CD8-positive, alpha-beta T cell (primary cell): ENCODE measurements at places on chromosomes 13 and 19.
A peak's percentile ranks its signal among the peaks of the same experiment; 100 is the strongest.

- DNase-seq = peak; percentile 98
Measured at GRCh38 chr19:9785367-9786331, 17.1 kb upstream of the ZNF846 start.

DNA sequence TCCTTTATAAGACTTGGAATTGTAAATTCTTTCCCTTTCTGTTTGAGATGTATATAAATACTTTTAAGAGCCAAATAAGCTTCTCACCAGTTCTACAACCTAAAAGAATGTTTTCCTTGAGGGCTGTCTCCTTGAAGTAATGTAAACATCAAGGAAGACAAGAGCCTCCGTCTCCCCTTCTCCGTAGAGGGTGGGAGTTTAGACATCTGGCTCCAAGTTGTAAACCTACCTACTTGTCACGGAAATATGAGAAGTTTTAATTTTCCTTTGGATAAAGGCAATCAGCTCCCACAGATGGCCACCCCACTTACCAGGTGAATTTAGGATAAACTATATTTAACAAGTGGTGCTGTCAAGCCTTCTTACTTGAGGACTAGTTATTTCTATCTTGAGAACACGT, 237.9 kb downstream of the NALCN start:
- DNase-seq = no peak

DNA sequence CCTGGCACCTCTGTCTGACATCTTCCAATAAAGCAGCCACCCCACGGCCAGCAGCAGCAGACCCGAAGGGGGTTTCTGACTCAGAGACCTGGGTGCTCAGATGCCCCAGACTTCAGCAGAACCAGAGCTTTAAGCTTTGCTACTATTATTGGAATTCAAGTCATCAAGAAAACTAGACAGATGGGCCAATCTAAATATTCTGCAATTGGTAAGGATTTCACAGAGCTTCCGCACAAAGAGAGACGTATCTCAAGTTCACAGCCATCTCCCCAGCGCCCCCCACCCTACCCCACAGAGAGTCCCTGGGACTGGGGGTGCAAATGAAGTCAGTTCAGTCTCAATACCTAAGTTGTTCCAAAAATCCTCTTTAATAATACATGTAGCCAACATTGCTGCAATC, 38.8 kb downstream of the RAB20 start:
- DNase-seq = no peak

GRCh38 chr19:40584007-40584406, 7.3 kb downstream of the SHKBP1 start:
- no peak for DNase-seq

DNA sequence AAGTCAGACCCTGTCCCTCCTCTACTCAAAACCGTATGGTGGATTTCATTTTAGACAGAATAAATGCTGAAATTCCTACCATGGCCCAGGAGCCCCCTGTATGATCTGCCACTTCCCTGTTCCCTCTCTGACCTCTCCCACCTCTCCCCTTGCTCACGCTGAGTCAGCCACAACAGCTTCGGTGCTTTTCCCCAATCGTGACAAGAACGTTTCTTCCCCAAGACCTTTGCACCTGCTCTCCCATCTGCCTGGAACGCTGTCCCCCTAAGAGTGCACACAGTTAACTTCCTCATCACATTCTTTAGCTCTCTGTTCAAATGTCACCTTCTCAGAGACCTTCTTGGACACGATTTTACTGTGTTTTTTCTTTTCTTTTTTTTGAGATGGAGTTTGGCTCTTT, 2.3 kb downstream of the VRK3 start:
- DNase-seq = no peak

DNA sequence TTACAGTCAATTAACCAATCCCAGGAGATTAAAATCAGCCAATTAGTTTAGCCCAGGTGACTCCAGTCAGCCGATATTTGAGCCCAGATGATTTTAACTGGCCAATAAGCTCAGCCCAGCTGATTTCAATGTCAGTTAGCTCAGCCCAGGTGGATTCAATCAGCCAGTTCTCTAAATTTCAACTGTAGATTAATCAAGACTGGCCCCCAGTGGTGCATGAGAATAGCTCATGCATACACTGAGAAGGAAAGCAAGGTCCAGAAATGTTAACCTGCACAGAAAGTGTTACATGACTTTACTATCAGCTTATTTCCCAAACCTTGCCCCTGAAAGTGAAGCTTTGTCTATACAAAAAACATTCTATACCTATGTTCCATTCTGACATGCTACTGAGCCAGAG, 55.4 kb upstream of the ZNF724 start:
- DNase-seq = no peak

DNA sequence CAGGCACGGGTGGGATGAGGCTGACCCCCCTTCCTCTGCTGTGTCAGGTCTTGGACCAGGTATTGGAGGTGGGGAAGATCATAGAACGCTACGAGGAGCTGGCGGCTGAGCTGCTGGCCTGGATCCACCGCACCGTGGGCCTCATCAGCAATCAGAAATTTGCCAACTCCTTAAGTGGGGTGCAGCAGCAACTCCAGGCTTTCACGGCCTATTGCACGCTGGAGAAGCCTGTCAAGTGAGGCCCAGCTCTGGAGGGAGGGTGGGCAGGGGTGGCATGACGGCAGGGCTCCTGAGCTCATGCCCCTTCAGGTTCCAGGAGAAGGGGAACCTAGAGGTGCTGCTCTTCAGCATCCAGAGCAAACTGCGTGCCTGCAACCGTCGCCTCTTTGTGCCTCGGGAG, 35.3 kb downstream of the SPTBN4 start:
- DNase-seq = no peak

- no peak for DNase-seq
Measured at GRCh38 chr13:77325371-77325980, 1.4 kb downstream of the MYCBP2 start.

GRCh38 chr13:97127842-97128241, 94.3 kb upstream of the MBNL2 start:
- no peak for DNase-seq

DNA sequence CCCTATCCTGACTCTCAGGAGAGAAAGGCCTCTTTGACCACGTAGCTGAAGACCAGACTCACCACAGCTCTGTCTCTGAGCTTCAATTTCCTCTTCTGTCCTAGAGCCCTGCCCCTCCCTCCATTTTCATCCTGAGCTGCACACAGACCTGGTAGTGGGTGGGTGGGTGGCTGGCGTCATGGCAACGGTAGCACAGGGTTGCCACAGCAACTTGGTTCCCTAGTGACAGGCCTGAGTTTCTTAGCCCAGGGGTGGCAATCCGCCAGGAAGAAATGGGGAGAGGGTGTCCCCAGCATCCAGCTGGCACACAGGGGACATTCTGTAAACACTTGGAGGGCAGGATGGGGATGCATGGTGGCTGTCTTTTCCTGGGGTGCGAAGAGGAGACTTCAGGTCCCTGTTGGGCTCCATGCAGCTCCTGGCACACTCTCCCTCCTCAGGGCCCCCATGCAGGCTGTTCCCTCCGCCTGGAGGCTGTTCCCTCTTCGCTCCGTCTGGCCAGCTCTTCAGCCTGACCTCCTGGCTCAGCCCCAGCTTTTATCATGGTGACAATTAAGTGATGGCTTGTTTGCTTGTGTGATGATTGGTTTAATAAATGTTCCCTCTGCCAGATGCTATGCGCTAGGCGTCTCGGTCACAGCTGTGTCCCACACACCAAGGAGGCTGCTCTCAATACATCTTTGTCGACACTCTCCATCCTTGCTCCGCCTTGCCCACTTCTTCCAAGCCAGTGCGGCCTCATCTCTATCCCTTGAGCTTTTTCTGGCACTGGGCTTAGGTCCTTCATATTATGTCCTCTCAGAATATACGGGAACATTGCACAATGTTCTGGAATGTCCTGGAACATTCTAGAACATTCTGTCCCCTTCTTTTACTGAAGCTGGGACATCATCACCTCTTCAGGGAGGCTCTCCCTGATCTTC, 7.4 kb upstream of the KLHL26 start:
- no peak for DNase-seq

GRCh38 chr13:114015111-114015968, 41.5 kb upstream of the C13orf46 start:
- no peak for DNase-seq

GRCh38 chr13:35891507-35892441, 239.4 kb downstream of the DCLK1 start:
- DNase-seq = no peak

- no peak for DNase-seq
Measured at GRCh38 chr19:9996541-9996940, 13.8 kb downstream of the COL5A3 start.

DNA sequence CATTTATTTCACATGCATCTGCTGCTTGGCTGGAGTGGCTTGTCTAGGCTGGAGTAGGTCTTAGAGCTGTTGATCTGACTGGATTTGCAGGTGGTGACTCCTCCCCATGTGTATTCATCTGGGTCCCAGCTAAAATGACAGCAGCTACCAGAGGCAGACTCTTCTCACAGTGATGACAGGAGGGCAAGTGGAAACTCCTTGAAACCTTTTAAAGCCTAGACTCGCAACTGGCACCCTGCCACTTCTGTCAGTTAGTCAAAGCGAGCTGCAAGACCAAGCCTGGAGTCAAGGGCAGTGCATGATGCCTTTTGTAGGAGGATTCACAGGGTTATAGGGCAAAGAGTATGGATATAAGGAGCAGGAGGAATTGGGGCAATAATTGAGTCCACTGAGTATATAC, 65.2 kb downstream of the TEX26 start:
- no peak for DNase-seq

- peak; percentile 33 for DNase-seq
Measured at GRCh38 chr13:59391696-59392095, 772.0 kb downstream of the DIAPH3 start.

DNA sequence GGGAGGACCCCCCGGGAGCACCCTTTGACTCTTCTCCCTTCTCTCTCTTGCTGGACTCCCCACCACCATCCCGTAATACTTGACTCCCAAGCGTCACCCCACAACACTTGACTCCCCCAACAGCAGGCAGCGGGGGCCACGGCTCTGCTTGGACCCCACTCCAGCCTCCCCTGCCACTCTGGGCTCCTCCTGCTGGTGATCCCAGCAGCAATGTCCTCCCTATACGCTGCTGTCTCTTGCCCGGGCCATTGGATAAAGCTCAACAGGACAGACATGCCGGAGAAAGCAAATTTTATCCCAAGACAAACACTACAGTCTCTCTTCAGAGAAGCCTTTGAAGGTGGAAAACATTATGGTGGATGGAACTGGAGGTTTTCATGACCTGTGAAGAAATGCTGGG, 20.4 kb upstream of the AMER2 start:
- DNase-seq = no peak

- peak; percentile 77 for DNase-seq
Measured at GRCh38 chr19:58544591-58545285, 874 bp downstream of the TRIM28 start.

DNA sequence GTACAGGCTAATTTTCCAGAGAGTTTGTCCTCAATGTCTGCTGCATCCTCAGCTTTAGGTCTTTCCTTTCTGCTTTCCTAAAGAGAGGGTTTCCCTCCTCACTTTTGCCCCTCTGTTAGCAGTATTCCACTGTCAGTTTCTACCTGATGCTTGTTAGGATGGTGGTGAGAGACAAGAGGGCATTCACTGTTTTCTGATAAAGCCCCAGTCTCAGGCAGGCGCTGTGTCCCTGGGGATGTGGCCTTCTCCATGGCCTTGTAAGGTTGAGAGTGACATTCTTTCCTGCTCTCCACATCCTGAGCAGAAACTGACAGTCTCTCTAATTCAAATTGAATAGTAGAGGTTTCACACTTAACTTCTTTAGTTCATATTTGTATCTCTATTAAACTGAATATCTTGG, 14.9 kb downstream of the C13orf42 start:
- no peak for DNase-seq

GRCh38 chr19:29715701-29716581, 880 bp upstream of the C19orf12 start:
- no peak for DNase-seq

GRCh38 chr19:5321851-5322681, 18.5 kb downstream of the PTPRS start:
- DNase-seq = no peak

- DNase-seq = no peak
Measured at GRCh38 chr13:37599519-37599918, 951 bp upstream of the POSTN start.

GRCh38 chr13:32081591-32081990, 50.0 kb downstream of the FRY start:
- DNase-seq = no peak

DNA sequence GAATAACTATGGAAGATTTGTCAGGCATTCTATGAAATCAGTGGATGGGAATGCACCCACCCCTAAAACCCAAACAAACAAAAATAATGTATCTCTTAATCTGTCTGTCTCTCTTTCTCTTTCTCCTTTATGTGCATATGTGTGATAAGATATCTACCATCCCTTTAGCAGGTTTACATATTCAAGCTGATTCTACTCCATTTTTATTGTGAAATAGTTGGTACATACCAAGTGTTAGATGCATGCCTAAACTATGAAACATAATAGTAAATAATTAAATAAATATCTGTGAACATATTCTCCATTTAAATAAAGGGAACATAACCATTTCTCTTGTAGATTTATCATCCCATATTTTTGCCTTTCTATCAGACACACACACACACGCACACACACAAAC, 121.8 kb upstream of the PCDH9 start:
- DNase-seq = no peak

DNA sequence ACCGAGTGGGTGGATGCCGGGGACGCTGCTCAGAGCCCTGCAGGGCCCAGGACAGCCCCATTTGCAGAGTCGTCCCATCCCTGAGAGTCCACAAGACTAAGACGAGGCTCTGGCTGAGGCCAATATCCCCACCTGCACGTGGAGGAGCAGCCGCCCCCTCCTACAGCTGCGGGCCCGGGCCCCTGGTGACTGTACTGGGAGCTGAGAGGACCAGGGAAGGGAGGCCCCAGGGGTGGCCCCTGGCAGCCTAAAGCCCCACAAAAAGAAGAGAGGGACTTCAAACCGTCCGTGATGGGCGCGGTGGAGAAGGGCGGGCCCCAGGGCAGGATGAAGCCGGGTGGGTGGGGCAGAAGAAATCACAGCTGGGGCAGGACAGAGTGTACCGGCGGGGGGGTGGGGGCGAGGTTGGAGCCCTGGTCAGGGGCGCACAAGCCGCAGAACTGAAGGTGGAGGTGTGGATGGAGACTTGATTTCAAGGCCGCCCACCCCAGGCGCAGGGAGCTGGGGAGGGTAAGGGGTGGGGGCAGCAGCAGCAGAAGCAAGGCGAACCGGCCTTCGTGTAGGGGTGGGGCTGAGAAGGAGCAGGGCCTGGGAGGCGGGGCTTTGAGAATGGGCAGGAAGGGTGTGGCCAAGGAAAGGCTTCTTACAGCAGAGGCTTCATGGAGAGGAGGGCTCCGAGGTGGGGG, 12.9 kb downstream of the CFD start:
- DNase-seq = peak; percentile 83

DNA sequence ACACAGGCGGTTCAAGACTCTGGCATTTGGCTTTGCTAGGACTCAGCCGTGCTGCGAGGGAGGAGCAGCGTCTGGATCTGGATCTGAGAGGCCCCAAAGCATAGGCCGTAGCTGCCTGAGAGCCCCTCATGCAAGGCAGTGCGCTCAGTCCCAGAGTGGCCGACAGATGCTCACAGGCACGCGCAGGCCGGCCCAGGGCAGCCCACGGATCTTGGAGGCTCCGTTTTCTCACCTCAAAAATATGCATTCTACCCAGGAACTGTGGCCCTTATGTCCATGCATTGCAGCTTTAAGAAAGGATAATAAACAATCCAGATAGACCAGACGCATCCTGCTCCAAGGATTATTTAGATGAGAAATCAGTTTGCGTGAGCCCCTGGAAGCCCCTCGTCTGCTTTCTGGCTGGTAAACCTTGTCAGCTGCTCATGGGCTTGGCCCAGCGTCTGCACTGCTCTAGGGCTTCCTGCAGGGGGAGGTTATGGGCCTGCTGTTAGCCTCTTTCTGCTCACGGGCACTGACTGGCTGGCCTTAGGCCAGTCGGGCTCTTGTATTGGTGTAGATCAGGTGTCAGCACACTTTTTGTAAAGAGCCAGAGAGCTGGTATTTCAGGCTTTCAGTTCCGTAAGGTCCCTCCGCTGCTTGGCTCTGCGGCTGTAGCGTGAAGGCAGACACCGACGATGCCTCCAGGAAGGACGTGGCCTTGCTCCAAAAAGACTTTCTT, 24.2 kb downstream of the TEX29 start:
- no peak for DNase-seq
